ENCODE measurements at places on chromosomes 5 and 9.

DNA sequence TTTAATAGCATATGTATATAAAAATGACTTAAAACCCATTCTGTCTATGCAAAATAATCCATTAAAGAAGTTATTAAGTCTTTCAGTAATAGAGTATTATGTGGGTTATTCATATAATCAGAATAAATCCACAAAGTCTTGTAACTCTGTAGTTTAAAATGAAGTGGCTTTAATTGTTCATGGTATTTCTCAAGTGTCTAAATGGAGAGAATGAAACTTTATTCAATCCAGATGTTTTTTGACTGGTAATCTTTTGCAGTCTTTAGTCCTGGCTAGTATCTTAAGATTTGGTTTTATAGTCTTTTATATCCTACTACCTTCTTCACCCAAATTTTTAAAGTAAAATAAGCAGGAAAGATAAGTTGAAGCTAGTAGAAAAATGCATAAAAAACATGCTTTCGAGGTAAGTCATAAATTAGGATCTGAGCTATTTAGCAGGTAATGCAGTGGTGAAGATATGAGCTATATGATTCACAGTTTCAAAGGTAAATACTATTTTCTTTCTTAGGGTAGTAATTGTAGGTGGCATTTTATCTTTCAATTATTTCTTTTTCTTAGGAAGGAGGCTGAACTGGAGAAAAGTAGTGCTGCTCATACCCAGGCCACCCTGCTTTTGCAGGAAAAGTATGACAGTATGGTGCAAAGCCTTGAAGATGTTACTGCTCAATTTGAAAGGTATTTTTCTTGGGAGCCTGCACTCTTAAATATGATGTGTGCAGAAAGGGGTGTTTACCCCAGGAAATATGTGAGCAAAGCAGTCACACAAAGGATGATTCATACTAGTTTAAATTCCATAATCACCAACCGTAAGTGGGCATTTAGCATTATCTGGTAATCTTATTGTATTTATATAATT lies 17.9 kb downstream of the HMMR start:
- DNase-seq = no peak

GRCh38 chr9:2317591-2317990 lies 302.4 kb downstream of the SMARCA2 start:
- DNase-seq = no peak

DNA sequence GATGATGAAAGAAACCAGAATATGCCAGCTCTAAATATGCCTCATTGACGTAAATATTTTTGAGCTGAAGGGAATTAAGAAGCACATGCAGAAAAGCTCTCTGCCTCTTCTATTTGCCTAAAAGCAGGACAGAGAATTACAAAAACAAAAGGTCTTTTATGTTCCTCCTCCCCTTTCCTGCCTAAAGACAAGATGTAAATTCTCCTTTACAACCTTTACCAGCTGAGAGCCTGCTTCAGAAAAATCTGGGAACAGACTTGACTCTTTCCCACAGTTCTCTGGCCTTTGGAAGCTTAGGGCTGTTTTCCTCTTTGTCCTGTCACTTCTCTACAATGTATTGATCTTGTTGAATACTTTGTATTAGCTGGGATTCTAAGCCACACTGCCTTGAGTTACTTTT lies 199.7 kb downstream of the TMC1 start:
- no peak for DNase-seq

DNA sequence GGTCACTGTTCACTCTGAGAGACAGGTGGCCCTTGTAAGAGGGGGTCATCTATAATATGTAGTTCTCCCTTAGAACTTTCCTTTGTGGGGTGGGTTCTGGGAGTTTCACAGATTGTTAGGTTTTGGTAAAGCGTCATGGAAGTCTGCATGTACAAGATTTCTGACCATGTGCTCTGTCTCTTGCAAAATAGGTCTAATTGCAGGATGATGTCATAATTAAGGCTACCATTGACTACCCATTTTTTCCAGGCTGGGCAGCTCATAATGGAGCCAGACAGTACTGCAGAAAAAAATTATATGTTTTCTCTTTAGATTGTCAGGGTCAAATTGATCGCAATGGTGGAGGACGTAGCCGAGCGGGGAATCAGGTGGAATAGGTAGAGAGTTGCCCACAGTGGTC lies 3.7 kb upstream of the GM2A start:
- no peak for DNase-seq

- DNase-seq = no peak
These were observed 277.2 kb upstream of the ADRA1B start for GRCh38 chr5:159638954-159639559.

- DNase-seq = no peak
These were observed 77.0 kb upstream of the TBC1D2 start for GRCh38 chr9:98332405-98332831.

All from stimulated activated CD8-positive, alpha-beta memory T cell treated with anti-CD3 and anti-CD28 coated beads, Interleukin-2, amount 100 ng/mL, for 1 hour (primary cell).